ENCODE measurements at places on chromosomes 11 and 22.

DNA sequence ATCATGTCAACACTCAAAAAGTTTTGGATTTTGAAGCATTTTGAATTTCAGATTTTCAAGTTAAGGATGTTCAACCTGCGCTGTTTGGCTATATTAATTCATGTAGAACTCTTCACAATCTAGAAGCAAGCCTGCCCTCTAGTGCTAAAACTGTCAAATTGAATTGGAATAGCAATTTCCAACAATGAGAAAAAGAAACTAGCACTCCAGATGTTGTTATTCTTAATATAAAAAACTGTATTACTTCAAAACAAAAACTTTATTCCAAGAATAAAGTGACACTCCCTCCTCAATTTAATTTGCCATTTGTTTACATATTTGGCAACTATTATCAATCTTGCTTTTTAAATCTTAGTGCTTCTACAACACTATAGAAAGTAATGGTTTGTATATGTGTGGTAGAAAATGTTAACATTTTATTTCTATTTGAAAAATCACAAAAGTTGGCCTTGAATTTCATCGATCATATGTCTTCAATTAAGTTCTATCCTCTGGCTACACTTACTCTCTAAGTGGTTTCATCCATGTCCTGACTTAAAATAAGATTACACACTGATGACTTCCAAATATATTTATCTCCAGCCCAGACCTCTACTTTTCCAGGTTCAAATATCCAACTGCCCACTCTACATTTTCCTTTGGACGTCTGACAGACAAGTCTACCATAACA lies 36.6 kb downstream of the DCUN1D5 start:
- DNase-seq: peak; percentile 49

DNA sequence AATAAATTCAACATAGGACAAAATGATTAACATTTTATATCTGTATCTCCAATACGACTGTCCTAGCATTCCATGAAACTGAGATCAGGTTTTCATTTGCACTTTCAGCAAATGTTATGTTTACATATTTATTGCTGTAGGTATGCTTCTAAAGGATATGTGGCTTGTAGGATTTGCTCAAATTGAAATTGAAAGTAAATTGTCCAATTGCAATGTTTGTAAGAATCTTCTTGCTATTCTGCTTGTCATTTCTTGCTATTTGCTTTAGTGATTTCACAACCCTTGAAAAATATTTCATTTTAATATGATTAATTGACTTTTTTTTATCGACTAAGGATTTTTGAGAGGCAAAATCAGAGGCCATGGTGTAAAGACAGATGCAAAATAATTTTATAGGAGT lies 904.2 kb upstream of the RAG2 start:
- DNase-seq: no peak

GRCh38 chr11:110092515-110093406 lies at the start of gene ZC3H12C:
Gene ZC3H12C, plus strand, starts transcription at chr11:110093392. Its CDS starts 20 bp downstream, at chr11:110093412.
- peak; percentile 70 for DNase-seq

GRCh38 chr11:70040869-70041501 lies 37.1 kb upstream of the ANO1 start:
- no peak for DNase-seq

DNA sequence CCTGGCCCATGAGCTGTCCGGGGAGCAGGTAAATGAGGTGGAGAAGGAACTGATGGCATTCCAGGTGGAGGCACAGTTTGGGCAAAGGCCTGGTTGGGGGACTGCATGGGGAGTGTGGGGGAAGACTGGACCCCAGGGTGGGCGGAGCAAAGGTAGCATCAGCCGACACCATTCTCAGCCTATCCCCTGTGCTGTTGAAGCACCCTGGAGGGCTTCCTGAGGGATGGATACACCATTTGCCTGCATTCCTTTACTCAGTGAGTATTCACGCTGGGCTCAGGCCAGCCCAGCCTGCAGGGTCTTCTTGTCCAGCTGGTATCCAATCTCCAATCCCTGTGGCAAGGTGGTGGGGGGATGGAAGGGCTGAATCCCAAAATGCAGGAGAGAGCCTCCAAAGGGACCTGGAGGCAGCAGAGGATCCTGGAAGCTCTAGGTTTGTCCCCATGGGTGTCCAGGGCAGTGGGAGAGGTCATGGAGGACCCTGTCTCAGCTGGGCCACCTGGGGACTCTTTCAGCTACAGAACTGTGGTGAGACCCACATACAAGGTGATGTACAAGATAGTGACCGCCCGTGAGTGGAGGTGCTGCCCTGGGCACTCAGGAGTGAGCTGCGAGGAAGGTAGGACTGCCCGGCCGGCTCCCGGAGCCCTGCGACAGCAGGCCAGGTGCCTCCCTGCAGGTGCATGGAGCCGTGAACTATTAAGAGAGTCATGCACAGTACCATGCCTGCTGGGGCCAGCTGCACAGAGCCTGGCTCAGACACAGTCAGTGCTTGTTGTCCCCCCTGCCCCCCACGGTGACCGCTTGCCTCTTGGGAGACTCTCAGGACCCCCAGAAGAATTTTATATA lies 9.5 kb downstream of the EMID1 start:
- DNase-seq: no peak

All from activated CD4-positive, alpha-beta T cell treated with anti-CD3 and anti-CD28 coated beads, Interleukin-2, Interleukin-6, amounts not matched to agents 100 ng/mL and 50 ng/mL, durations not matched to agents 16 hours and 8 hours (primary cell).